GM03348 (cell line): ENCODE measurements at places on chromosomes 5 and 9.

DNA sequence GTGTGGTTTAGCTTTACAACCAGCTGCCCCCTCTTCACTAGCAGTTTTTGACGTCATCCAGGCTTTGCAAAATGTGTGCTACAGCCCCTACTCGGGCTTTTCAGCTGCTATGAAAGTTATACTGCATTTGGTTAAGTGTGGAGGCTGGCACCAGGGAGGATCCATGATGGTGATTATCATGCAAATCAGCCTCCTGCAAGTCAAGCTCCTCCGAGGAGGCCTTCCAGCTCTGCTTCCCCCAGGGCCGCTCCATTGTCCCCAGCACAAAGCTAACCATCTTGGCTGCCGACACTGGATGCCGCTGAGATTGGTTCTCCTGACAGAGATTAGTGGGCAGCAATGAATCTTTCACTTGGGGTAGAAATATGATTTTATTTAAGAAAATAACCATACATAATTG lies 159.6 kb downstream of the NR2F1-AS1 start:
- DNase-seq: no peak

DNA sequence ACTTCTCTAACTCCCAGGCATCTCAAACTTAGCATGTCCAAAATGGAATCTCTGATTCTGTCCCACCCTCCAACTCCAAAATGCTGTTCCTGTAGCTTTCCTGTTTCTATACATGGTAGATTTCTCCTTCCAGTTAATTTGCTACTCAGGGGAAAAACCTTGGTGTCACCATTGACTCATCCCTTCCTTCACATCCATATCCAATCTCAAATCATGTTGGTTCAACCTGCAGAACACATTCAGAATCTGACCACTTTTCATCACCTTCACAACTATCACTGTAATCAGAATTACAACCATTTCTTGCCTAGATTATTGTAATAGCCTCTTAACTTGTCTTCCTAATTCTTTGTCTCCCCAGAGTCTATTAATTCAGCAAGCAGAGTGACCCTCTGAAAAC lies 10.8 kb downstream of the RIOK2 start:
- DNase-seq: no peak

GRCh38 chr5:128304791-128305190 lies 221.2 kb downstream of the SLC12A2 start:
- no peak for DNase-seq

DNA sequence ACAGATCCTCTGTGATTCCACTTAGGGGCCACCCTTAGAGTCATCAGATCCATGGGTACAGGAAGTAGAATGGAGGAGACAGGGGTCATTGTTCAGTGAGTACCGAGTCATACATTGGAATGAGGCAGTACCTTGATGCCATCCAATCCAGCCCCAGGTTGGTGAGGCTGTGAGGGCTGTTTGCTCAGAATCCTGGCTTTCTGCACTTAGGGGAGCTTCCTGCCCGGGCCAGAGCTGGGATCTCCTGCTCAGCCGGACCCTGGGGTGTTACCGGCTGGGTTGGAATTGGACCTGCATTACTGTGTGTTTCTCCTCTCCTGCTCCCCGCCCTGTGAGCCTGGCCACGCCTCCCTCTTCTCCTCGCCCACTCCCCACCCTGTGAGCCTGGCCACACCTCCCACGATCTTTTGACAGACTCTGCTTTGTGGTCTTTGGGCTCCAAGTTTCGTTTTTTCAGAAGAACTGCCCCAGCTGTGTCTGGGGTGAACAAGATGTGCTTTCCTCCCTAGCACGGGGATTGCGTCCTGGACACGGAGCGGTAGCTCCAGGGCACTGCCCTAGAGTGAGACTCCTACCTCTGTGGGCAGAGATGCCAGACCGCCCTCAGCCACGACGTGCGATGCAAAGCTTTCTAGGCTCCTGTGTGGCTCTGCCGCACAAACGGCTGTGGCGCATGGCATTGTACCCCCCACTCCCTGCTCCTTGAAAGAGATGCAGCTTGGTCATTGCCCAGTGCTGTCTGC lies 15.4 kb downstream of the TRAF2 start:
- peak; percentile 65 for DNase-seq

GRCh38 chr5:156052656-156053055 lies 274.3 kb upstream of the SGCD start:
- no peak for DNase-seq

DNA sequence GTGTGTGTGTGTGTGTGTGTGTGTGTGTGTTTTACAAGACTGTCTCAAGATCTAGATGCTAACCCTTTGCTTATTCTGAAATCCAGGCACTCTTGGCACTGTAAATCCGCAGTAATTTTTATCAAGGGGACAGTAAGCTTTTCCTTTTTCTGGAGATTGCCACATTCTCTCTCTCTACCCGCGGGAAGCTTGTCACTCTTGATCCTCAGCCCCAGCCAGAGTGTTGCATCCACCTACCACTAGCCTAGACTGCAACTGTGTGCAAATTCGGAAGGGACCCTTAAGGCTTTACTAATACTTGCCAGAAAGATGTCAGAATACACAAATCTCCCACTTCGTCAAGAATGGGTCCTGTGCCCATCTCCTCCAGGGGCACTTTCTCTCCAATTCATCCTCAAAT lies 54.9 kb upstream of the EPB41L4A start:
- no peak for DNase-seq

DNA sequence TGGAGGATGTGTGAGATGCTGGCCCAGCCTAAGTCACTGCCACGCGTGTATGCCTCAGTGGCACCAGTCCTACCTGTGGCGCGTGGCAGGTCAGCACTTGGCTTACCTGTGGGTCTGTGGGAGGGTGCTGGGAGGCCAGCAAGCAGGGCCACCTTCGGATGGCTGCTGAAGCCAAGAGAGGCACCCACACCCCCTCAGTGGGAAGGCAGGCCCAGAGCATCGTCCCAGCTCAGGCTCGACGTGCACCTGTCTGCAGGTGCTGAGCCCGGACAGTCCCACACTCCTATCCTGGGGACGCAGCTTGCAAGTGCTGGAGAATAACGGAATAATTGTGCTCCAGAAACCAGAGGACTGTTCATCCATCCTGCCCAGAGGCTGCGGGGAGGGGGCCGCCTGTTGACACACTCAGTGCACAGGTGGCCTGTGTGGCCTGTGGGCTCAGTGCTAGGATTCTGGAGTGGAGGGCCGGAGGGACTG lies 24.0 kb downstream of the NKD2 start:
- no peak for DNase-seq

- DNase-seq: peak; percentile 14
Measured at GRCh38 chr5:103667068-103667467, 104.5 kb upstream of the NUDT12 start.

GRCh38 chr9:100856238-100856637 lies 172.3 kb upstream of the PLPPR1 start:
- DNase-seq: no peak

DNA sequence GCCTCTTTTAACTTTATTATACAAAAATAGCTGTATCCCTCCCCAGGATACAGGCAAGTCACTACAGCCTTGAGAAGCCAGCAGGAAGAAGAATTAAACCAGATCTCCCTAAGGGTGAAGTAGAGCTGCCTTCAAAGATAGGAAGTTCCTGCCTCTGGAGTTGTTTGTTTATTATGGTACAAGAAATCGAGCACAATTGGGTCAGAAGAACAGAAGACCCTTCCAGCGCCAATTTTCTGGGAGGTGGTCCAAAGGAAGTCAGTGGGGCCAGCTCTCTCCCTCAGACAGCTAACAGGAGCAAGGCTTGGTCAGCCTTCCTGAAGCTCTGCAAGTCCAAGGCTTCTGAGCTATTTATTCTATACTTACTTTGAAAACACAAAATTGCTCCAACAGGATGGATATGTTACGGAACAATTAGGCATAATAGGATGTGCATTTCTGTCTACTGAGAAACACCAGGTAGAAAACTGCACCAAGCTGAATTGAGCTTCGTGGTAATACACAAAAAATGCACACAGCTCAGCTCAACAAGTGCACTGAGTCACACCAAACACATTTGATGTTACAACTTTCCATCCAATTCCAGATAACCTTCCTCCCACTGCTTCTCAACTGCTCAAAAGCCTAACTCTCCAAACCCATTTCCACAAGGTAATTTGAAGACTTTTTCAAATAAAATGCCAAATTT lies 16.0 kb downstream of the SERINC5 start:
- DNase-seq: peak; percentile 30

GRCh38 chr5:95889076-95889475 lies 66.5 kb upstream of the GLRX start:
- no peak for DNase-seq

DNA sequence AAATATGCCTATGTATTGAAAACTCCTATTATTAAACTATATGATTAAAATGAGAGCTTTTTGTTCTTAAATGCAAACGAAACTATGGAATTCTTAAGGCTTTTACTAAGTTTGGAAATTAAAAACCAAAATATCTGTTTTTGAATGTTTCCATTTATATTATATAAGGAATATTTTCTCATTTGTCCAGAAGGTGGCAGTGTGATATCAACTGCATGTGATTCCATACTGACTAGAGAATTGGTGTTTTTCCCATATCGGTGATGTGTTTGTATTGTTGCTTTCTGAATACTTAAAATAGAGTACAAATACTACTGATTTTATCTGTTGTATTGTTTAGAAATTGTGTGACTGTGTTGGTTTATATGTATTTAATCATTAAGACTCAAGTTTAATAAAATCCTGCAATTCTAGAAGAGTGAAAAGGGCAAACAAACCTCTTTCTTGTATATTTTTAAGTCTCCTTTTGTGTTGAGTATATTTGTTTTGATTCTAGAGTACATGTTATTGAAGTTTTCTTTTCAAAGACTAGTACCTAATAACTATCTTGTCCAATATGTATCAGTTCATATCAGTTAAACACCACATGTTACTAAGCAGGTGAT lies 320.8 kb downstream of the CCDC171 start:
- DNase-seq: peak; percentile 58

- DNase-seq: no peak
Measured at GRCh38 chr5:97494465-97494864, 311.4 kb upstream of the RIOK2 start.

DNA sequence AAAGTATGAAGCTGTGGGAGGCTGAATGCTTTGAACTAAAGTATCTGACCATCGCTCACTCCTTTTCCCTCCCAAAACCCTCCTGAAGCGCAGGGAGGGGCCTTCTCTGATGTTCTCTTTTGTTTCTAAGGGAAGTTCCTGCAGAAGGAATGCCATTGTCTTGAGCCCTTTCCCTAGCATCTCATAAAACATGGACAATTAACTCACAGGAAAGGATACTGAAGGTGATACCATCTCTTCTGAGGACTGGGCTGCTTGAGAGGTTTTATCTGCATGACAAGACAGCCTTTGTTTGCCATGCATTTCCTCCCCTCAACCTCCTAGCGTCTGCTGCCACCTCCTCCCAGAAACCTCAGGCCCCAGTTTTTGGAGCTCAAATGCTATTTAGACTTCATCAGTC lies 4.3 kb upstream of the RMND5B start:
- no peak for DNase-seq

- no peak for DNase-seq
Measured at GRCh38 chr9:71108937-71109336, 12.5 kb downstream of the TRPM3 start.

DNA sequence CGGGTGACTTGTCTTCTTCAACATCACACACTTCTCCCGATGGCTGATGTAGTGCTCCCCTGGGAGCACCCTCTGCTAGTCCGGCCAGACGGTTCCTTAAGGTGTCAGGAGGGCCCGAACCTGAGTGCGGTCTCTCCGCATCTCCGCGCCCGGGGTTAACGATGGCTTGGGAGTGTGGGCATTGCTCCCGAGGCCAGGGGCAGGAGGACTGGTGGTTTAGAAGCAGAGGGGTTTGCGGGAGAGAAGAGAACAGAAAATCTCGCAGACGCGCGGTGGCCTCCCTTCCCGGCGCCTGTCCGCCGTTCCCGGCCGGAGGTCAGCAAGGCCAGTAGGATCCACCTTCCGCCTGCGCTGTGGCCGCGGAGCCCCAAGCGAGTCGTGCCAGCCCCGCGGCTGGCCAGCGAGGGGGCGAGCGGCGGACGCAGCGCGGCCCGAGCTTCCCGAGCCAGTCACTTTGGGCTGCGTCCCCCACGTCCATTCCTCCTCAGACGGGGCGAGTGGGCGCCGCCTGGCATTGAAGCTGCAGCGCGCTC lies 700 bp downstream of the CDO1 start:
- peak; percentile 2 for DNase-seq

DNA sequence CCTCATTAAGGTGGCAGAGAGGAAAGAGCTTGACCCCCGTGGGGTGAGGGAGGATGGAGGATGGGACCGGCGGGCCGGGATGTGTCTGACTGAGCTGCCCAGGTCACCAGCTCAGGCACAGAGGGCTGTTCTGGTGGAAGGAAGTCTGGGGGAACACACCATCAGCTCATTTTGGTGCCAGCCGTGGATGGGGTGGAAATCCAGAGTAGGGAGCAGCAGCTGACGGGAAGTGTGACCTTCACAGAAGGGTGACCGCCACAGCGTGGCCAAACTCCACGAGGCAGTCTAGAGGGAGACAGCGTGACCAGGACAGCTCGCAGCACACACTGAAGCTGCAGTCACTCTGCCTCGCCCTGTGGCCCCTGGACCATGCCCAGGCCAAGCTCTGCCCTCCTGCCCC lies 45.3 kb upstream of the PHYKPL start:
- DNase-seq: no peak

DNA sequence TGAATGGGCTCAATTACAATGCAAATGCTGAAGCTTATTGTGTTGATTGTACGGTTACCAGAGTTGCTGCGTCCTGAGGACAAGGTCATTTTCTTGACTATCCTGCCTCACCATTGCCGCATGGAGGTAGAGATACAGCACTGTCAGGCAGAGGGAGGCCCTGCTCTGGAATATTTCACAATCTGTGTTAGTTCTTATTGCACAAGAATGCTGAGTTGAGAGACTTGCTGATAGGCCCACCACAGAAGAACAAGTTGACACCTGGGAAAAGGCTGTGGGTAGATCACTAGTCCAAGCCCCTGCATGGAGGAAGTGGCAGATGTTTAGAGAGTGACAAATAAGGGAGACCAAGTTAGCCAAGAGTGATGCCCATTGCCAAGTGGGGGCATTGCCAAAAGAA lies 344.5 kb upstream of the ITGA1 start:
- no peak for DNase-seq

DNA sequence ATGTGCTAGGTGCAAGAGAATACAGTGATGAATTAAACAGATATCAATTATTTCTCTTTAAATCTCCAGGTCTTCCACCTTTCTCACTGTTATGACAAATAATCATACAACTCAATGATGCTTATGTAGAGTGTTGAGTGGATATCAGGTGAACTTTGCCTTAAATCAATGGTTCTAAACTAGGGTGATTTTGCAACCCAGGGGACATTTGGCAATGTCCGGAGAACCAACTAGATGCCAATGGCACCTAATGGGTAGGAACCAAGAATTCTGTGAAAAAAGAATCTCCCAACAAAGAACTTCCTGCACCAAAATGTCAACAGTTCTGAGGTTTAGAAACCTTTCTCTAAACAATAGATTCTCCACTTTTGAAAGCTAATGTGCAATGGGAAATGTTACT lies 52.0 kb upstream of the GDNF start:
- DNase-seq: no peak

DNA sequence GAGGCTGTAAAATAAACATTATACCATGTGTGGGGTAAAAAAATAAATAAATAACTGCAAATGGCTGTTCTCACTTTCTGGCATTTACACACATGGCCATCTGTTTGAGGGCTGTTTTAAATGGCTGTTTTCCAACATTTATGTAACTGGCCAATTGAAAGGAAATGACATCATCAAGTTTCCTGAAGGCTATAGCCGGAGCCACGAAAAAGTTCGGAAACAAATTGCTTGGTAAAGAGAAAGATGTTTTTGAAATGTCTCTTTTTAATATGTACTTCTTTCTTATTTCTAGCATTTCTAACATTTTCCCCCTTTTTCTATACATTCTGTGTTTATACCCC lies 95.4 kb upstream of the DAB2 start:
- DNase-seq: peak; percentile 39

GRCh38 chr5:94249430-94249829 lies 369.0 kb downstream of the KIAA0825 start:
- no peak for DNase-seq

- DNase-seq: no peak
Measured at GRCh38 chr5:141236516-141237313, 8.5 kb upstream of the PCDHB15 start.
